ENCODE measurements at places on chromosomes 7 and 10.
A peak's percentile ranks its signal among the peaks of the same experiment; 100 is the strongest.

GRCh38 chr7:12764458-12764891 is 77.0 kb downstream of the ARL4A start:
- DNase-seq, result no peak

DNA sequence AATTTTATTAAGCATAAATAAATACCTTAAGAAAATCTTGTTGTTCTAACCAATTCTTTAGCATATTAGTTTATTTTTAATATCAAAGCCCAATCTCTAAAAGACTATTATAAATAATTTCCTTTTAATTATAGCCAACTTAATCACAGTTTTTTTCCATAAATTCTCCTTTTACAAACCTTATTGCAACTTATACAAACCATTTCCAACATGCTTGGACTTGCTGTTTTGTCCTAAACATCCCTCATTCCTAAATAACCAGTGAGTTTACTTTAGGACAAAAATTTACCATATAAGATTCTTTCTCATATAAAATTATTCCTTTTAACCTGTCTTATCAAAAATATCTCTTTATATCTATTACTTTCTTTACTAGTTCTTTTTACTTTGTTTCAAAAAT is 25.2 kb upstream of the LSM8 start:
- no peak for DNase-seq

DNA sequence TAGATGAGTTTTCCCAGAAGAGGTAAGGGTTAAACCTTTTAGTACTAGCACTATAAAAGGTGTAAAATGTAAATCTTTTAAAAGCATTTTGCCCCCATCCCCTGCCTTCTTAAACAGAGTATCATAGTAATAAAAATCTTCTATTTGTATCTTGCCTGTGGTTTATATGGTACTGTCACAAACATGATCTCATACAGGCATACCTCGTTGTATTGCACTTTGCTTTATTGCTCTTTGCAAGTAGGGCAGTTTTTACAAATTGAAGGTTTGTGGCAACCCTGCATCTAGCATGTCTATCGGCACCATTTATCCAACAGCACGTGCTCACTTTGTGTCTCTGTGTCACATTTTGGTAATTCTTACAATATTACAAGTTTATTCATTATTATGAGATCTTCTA is 198.8 kb upstream of the YAE1 start:
- DNase-seq, result no peak

GRCh38 chr7:117836-118614 is 74.3 kb upstream of the FAM20C start:
- no peak for DNase-seq

- DNase-seq, result no peak
Observed at GRCh38 chr7:141264511-141264910, 190.6 kb downstream of the TMEM178B start.

DNA sequence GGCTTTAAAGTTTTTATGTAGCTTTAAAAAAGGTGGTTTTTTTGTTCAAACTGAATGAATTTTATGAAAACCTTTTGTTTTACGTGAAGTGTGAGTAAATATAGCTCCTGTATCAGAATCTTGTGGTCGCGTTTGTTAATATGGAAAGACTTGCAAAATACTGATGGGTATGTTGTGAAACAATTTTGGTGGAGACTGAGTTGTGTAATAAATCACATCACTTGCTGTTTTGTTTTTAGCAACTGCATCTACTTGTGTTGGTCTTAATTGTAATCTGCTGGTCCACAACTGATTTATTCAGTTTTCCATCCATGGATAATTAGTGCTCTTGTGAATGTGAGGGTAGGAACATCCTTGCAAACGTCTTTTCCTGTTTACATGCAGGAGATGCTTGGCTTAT is 10.5 kb downstream of the PLXDC2 start:
- no peak for DNase-seq

DNA sequence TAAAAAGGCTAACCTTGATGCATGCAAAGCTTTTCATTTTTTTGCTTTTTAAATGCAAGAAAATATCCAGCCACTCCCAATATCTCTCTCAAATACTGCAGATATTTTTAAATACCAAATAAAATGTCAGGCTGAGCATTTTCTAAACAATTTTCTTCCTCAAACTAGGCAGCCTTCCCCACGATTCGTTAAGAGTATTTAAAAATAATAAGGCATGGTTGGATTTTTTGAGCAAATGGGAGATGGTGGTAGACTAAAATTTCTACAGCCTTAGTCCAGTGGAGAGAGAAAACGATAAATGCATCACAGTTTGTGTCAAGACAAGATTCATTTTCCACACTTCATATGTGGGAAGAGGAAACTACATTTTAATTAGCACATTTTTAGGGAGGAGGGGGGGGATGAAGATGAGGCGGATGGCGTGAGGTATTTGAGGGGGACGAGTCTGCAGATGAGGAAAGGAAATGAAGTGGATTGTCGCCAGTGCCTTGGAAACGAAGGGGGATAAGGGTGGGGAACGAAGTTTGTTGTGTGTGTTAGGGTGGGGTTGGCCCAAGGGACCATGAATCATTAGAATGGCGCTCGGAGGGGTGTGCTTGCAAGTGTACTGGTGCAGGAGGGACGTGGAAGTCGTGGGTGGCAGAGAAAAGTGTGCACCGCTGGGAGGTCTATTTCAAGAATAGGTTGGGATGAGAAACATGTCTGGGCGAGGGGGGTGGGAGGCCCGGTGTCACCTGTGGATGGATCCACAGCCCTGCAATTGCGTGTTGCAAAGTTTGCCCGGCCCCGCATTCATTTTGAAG is 1.2 kb upstream of the ADD3 start:
- DNase-seq, result peak; percentile 51

- DNase-seq, result no peak
Observed at GRCh38 chr10:64636461-64636860, 1115.3 kb downstream of the REEP3 start.

- no peak for DNase-seq
Observed at GRCh38 chr7:152136686-152137085, 111.2 kb downstream of the GALNT11 start.

DNA sequence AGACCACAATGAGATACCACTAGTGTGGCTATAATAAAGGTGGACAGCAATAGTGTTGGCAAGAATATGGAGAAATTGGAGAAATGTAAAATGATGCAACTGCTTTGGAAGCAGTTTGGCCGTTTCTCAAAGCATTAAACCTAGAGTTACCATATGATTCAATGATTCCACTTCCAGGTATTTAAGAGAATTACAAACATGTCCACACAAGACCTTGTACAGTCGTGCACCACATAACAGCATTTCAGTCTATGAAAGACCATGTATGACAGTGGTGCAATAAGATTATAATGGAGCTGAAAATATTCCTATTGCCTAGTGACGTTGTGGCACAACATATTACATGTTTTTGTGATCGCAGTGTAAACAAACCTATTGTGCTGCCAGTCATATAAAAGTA is 29.6 kb downstream of the CCDC172 start:
- no peak for DNase-seq

- DNase-seq, result no peak
Observed at GRCh38 chr7:16811551-16811950, 6.8 kb upstream of the AGR2 start.

DNA sequence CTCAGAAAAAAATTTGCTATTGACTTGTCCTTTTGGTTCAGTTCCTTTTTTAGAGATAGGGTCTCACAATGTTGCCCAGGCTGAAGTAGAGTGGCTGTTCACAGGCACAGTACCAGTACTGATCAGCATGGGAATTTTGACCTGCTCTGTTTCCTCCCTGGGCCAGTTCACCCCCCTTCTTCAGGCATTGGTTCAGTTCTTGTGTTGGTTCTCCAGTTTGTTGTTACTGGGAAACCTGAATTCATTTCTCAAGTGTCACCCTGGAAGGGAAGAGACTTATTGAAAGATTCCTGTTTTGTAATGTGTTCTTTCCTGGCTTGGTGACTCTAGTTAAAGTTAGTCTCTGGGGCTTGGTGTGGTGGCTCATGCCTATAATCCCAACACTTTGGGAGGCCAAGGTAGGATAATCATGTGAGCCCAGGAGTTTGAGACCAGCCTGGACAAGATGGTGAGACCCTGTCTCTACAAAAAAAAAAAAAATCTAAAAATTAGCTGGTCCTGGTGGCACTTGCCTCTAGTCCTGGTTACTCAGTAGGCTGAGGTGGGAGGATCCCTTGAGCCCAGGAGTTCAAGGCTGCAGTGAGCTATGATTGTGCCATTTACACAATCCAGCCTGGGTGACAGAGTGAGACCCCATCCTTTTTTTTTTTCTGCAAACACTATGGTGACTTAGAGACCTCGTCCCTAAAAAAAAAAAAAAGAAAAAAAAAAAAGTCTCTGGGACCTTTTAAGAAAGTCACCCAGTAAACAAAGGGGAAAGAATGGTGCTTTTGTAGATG is 52.7 kb downstream of the CNNM2 start:
- no peak for DNase-seq

DNA sequence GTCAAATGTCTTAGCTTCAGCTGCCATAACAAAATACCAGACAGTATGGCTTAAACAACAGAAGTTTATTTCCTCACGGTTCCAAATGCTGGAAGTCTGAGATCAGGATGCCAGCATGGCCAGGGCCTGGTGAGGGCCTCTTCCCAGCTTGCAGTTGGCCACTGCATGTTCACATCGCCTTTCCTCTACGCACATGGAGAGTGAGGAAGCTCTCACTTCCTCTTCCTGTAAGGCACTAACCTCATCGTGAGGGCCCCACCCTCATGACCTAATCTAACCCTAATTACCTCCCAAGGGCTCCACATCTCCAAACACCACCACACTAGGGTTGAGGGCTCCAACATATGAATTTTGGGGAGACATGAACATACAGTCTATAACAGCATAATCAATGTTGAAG is 14.4 kb downstream of the ZNF33B start:
- no peak for DNase-seq

DNA sequence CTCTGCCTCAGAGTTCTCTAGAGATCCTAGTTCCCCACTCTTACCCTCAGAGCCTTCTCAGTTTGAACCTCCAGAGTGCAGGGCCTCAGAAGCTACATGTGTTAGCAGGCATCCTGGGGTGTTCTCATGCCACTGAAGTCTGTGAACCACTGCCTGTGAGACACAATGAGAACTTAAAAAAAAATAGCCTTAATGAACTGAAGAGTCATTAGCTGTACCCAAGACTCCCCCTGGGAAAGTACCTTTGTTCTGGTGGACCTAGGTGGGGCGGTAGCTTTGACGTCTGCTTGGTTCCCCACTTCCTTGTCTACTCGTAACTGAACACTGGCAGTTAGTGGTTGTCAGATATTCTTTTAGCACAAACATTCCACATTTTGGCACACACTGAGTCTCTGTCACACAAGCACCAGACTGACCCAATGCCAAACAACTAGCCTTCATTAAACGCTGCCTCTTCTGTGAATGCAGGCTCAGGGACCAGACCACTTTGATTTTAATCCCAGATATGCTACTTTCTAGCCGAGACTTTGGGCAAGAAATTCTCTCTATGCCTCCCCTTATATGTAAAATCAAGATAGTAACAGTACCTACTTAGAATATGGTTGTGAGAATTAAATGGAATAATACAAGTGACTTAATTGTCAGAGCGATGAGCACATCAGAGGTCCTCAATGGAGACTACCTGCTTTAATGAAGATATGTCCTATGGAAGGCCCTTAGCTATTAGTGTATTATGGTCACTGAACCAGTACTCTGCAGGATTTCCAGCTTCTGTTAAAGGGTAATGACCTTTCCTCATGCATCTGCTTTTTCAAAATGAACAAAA is 75.3 kb upstream of the CC2D2B start:
- no peak for DNase-seq

- DNase-seq, result no peak
Observed at GRCh38 chr7:68640103-68640502, 958.2 kb upstream of the AUTS2 start.

GRCh38 chr7:73454424-73454823 is 20.8 kb downstream of the FZD9 start:
- no peak for DNase-seq

DNA sequence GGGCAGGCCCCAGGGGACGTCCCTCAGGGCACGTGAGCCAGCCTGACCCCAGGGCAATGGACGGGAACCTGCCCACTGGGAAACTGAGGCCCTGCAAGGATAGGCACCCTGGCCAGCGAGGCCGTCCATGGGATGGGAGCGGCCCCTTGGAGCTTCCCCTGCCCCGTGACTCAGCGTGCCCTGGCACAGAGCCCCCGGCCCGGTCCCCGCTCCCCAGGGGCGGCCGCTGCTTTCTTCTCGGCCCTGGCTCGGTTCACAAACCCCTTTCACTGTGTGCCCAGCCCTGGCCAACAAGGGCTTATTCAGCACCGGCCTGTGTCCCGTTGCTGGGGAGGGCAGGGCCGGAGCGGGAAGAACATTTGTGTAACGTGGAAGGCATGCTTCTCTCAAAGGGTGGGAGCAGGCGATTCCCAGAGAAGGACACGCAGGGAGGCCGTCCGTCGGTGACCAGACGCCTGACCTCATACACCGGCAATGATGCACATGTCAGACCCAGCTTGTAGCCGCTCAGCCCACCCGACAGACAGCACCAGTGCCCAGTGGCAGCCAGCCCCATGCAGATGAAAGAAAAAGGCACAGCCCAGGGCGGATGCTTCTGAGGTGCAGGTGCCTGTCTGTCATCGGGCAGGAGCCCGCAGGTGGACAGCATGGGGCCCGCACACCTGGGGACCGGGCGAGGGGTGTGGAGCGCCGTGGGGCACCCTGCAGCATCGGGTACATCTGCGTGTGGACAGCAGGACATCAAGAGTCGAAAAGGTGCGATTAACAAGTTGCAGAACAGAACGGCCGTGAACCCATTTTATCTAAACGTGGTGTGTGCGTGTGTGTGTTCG is 94.5 kb downstream of the PDGFA start:
- peak; percentile 6 for DNase-seq

DNA sequence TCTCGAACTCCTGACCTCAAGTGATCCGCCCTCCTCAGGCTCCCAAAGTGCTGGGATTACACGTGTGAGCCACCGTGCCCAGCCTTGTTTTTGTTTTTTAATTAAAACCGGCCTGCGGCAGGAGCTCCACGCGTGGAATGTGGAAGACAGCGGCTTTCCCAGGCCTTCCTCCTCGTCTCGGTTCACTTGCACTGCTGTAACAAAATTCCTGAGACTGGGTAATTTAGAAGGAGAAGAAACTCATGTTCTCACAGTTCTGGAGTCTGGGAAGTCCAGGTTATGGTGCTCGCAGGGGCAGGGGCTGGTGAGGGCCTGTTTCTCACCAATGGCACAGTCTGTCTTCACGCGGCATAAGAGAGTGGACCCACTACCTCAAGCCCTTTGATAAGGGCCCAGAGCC is 14.4 kb upstream of the CRYGN start:
- no peak for DNase-seq

GRCh38 chr10:58622246-58622645 is 109.6 kb downstream of the BICC1 start:
- no peak for DNase-seq

- DNase-seq, result no peak
Observed at GRCh38 chr7:3931843-3932242, 630.8 kb downstream of the SDK1 start.

DNA sequence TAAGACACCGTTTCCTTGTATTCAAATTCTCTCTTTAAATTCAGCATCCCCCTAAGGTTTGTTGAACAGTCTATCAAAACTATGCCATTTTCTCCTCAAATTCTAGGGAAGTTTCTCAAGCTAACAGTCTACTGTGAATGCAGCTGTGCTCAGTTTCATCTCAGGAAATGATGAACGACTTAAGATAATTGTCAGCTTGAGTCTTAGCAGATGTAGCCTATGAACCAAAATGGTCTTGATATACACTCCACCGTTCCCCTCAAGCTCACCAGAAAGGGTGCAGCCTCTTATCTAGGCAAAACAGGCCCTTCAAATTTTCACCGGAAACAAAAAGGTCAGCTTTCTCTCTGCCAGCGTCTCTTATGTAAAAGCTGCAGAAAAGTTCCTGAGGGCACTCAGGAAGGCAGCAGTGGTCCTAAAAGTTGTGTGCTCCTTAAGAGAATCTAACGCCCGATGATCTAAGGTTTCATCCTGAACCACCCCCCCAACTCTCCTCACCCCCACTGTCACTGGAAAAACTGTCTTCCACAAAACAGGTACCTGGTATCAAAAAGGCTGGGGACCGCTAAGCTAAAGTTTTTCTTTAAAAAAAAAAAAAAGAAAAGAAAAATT is 2.1 kb downstream of the DNAJC9 start:
- DNase-seq, result no peak
